ENCODE measurements at places on chromosomes 5 and 9.
A peak's percentile ranks its signal among the peaks of the same experiment; 100 is the strongest.

- DNase-seq, result no peak
These were observed 46.3 kb downstream of the DENND1A start for GRCh38 chr9:123883634-123884033.

GRCh38 chr5:10485142-10485795, 43.6 kb downstream of the ROPN1L start:
- no peak for DNase-seq

DNA sequence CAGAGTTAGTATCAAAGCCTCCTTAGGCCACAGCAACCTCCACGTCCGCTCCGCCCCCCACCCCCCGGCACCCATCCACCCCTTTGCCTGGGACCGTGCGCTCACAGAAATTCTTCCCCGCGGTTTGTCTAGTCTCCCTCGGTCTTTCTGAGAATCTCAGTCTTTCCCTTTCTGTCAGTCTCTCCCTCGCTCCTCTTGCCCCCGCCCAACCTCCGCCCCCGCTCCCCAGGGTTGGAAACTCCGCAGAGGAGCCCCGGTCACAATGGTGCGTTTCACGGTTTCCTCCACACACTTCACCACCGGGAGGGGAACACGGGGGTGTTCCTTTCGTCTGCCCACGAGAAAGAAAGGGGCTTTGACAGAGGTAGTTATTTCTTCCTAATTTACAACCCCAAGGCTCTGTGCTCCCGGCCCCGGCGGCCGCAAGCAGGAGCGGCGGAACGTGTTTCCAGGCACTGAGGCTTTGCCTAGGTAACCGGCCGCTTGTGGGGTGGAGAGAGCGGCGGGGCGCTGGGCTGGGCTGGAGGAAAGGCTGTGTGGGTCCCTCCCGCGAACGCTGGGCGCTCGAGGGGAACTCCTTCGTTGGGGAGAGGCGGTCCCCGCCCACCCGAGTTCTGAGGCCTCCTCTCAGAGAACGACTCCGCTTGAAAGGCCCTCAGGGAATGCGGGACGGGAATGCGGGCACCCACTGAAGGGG, 2.1 kb downstream of the NR4A3 start:
- peak; percentile 50 for DNase-seq

- DNase-seq, result no peak
These were observed 41.9 kb upstream of the TEX48 start for GRCh38 chr9:114723931-114724330.

GRCh38 chr5:104429911-104430310, 867.3 kb upstream of the NUDT12 start:
- DNase-seq, result no peak

DNA sequence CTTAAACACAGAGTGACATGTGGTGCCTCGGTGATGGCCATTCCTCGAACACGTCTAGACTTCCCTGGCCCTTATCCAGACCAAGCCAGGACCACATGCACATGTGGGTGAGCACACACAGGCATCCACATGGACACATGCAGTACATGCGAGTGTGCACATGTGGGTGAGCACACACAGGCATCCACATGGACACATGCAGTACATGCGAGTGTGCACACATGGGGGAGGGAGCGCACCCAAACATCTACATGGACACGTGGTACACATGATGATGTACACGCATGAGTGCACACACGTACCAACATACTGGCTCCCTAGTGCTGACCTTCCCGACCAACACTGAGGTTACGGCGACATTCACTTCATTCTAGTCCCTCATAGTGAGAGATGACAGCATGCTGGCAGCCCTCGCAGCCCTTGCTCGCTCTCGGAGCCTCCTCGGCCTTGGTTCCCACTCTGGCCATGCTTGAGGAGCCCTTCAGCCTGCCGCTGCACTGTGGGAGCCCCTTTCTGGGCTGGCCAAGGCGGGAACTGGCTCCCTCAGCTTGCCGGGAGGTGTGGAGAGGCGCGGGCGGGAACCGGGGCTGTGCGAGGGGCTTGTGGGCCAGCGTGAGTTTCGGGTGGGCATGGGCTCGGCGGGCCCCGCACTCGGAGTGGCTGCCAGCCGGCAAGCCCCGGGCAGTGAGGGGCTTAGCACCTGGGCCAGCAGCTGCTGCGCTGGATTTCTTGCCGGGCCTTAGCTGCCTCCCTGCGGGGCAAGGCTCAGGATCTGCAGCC, 186.8 kb downstream of the HSPA4 start:
- DNase-seq, result no peak

DNA sequence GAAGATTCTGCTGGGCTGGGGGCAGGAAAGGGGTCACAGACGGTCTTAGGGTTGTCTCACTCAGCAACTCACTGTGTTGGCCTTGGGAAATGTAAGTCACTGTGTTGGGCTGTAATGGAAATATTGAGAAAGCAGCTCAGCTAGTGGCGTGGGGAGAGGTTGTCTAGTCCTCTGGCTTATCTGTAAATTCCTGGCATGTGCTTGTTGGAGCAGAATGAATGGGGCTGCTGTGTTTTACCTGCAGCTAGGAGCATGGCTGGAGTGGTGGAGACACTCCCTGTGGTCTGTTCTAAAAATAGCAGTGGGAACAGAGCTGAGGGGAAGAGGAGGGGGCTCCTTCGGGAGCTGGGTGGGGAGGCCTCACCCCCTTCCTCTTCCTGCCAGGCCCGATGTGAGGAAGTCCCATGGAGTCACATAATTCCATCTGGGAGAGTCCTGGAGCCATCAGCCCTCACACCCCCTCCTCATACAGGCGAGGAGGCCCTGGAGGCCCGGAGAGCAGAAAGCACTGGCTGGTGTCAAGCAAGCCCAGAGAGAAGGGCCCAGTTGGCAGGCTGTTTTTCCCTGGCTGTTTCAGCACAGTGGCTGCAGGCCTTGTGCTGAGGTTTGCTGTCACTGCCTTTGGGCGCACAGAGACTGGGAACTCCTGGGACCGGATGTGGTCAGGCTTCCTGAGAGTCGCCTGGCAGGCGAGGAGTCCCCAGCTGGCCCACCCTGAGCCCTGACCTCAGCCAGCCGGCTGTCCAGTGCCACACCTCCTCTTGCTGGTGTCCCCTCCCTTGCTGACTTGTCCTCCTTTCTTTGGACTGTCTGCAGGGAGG, 84.9 kb downstream of the RGS3 start:
- no peak for DNase-seq

DNA sequence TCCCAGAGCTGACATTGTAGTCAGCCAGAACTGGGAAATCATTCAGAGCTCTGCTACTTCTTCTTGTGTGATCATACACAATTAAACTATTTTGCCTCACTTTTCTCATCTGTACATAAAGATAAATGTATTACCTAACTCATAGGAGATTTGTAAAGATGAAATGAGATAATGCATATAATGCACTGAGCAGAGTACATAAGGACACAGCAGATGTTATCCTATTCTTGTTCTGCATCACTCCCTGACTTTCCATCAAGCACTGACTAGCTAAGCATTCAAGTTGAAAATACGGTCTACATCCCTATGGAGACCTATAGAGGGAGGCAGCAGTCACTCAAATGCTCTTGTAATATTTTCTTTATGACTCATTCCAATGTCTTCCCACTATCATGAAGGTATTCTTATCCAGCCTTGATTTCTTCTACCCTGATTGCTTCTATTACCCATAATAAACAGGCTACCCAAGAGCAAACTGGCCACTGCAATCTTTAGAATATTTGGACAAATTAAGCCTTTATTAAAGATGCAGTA, 16.3 kb upstream of the PRR16 start:
- no peak for DNase-seq

- DNase-seq, result no peak
These were observed 422.0 kb downstream of the PLK2 start for GRCh38 chr5:58037899-58038298.

GRCh38 chr5:101796427-101796826, 499.7 kb downstream of the SLCO4C1 start:
- no peak for DNase-seq

- DNase-seq, result no peak
These were observed 27.5 kb downstream of the TNC start for GRCh38 chr9:115090486-115090885.

DNA sequence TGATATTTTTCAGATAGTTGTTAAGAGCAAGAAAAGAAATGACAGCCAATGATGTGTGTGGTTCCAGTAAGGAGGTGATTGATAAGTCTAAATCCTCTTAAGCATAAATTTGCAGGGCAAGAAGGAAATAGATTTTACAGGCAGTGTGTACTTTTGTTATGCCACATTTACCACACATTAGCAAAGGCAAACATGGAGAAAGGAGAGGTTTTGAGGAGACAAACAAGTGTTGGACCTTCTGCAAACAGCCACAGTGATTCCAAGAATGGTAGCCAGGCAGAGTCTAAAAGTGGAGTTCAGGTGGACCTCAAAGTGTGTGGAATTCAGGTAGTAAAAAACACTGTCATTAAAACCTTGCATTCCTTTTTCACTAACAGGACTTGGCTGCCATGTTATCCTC, 295.9 kb upstream of the ITGA1 start:
- DNase-seq, result no peak

DNA sequence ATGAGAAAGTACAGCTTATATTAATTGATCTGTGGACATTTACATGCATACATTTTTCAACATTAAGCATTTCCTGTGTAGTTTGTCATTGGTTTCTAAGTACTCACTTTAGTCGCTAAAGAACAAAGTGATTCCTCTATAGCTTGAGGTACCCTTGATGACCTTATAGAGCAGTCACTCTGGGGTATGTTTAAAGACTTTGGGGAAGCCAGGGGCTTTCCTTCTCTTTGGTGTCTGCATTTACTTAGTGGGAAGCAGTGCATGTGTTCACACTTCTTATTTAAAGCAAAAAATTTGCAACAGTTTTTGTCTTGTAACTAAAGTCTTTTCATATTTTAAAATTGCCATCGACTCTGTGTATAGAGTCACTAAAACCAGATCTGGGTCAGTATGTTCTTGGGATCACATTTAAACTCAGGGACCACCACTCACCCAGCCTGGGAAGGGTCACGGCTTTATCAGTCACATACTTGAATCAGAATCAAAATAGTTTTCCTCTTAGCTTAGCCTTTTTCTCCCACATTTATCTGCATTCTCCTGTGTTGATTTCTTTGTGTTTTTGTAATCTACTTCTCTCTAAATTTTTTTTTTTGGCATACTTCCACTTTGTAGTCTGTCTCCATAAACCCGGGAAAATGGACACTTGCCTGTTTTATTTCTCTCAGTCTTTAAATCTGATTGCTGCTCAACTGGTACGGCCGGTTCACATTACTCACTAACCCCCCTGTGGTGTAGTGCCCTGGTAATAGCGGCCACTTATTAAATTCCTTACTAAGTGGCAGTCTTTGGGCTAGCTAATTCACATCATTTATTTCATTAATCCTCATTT, 143.9 kb upstream of the FBN2 start:
- DNase-seq, result peak; percentile 17

DNA sequence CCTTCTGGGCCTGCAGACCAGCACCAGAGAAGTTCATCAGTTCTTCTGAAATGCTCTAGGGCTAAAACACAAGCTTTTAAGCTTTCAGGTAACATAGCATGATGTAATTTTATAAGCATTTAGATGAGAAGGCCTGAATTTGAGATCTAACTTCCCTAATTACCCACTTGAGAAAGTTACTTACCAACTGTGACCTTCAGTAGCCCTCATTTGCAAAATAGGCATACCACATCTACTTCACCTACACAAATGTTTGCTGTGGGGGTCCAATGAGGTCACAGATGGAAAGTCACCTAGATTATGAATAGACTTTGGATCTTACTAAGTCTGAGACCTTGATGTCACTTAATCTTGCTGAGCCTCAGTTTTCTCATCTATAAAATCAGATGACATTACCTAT, 36.5 kb downstream of the FBXO10 start:
- no peak for DNase-seq

GRCh38 chr5:140424135-140424534, 22.5 kb downstream of the ANKHD1 start:
- no peak for DNase-seq

DNA sequence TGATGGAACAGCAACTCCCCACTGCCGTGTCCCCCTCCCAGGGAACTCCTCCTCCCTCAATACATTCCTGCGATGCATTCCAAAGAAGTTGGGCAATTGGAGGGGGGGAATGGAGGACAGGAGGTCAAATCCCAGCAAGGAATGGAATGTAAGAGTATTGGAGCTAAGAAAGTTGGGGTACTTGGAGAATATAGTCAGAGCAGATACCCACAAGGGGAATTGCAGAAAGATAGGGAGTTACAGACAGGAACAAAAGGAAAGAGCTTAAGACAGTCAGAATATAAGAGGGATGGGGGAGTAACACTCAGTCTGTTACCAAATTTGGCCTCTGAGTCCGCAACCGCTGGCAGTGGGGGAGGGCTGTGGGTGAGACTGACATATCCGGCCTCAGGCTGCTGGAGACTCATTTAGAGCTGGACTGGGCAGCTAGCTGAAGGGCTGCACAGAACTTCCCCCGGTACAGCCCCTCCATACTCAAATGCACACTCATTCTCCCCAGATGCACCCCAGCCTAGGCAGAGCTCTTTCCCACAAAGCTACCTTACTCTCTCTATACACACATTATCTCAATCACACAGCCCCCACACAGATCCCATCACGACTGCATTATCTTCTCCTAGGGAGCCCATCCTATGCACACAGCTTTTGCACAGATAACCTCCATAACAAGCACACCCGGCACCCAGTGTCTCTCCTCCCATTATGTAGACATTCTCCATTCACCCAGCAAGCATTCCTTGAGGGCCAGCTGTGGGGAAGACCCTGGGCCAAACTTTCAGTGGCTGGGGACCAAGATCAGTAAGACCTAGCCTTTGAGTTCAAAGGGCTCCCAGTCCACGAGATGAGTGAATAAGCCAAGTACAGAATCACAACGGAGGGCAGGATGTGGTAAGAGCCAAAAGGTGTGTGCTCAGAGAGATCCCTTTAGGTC, 3.7 kb downstream of the TLN1 start:
- DNase-seq, result no peak

GRCh38 chr9:2524601-2525000, 97.0 kb upstream of the VLDLR start:
- no peak for DNase-seq

- peak; percentile 43 for DNase-seq
These were observed at the start of gene SPATA6L for GRCh38 chr9:4666042-4666699. TSS of gene SPATA6L (minus strand) at chr9:4666480. CDS start at chr9:4666250, 230 bp downstream.

DNA sequence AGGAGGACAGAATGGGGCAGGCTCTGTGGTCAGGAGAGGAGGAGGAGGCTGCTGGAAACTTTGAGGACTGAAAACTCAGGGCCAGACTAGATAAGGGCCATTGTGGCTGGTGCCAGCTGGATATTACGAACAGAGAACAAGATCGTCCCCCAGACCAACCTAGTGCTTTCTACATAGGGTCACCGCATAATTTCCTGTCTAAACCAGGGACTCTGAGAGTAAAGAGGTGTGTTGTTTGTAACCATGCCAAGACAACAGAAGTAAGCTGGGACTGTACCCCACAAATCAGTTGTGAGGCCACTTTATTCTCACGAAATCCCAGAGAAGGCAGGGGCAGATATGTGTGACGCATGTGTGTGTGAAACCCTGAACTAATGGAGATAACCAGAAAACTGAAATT, 20.3 kb upstream of the GFPT2 start:
- no peak for DNase-seq

DNA sequence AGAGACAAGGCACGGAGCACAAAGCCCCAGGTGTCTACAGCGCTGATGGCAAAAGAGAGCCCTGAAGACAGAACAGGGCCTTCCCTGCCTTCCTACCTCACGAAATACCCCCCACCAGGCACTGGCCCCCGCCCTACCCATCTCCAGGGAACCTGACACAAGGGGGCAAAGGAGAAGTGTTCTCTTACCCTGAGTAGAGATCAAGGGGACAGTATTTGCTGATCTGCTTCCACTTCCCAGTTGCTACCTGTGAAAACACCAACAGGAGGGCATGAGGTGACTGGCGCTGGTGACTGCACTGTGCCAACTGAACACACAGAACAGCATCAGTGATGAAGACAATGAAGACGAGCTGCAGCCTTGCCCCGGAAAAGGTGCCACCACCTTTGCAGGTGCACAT, 27.4 kb downstream of the IPPK start:
- DNase-seq, result no peak

Measured in HAP-1 (cell line).